ENCODE measurements at places on chromosomes 4 and X.

DNA sequence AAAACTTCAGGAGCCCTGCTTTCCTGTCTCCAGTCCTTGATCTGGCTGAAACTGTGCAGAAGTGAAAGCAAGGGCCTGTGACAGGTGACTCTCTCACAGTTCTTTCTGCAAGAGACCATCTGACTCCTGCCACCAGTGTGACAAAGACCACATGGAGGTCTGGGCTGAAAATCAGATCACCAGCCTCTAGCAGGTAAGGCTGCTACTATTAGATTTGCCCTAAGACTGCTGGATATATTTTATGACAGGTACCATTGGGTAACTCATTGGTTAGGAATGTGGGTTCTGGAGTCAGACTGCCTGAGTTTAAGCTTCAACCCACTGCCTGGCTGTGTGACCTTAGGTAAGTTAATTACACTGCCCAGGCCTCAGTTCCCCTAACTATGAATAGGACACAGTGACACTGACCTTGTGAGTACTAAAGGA is 163.3 kb upstream of the SLC7A11 start:
- DNase-seq = no peak

DNA sequence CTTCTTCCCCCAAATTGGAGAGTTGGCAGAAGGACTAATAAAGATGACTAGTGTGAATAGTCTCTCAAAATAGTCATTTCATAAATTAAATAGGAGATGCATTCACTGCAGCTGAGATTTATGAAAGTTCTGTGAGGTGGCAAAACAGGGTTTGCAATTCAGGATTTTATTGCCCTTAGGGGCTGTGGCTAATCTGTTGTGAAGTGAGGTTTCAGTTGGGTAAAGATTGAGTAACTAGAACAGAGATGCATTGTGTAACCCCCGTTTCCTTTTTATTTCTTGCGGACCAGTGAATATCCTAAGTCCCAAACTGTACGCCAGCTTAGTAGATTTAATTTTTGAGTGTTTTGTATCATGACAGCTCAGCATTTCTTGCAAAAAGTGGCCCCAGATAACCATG is 16.2 kb upstream of the SCRG1 start:
- DNase-seq = no peak

DNA sequence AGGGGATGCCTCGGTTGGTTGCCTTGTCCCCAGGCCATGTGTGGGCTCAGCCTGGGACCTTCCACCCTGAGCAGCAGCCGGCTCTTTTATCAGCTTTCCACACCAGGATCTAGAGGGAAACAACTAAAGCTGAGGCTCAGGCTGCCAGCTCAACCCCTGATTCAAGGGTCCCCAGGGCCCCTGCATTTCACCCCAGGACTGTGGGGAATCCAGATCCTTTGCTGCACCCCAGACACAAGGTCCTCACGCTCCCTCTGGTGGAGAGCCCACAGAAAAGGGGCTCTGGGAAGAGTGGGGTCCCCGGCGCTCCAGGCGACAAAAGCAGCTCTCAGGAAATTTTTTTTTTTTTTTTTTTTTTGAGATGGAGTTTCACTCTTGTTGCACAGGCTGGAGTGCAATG is 64.3 kb downstream of the ZFYVE28 start:
- no peak for DNase-seq

DNA sequence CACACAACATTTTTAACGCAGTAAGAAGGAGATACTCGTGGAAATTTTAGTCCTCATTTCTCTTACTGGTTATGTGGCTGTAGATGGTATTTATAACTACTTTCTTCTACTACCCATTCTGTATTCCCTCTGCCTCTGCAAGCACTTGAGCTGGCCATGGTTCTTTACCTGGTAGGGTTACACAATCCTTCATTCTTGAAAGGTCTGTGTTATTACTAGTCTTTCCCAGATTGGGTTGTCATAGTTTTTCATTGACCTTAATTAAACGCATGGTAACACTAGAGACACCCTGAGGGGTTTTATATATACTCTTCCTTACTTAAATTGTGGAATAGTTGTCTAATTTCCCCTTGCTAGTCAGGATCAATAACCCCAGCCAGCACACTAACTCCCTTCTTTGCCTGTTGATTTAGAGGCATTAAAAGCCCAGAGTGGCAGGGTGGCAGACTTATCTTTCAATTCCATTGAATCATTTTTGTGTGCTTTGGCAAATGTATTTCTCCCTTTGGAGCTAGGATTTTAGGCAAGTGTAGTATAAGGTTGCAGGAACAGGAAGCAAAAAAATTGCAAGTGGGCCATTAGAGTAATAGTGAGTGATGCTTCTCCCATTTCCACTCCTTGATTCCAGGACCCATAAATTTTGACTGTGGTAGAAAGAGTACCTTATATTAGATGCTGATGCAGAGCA is 113.6 kb upstream of the EMCN start:
- DNase-seq = no peak

GRCh38 chr4:161704653-161705052 is 459.1 kb downstream of the FSTL5 start:
- no peak for DNase-seq

DNA sequence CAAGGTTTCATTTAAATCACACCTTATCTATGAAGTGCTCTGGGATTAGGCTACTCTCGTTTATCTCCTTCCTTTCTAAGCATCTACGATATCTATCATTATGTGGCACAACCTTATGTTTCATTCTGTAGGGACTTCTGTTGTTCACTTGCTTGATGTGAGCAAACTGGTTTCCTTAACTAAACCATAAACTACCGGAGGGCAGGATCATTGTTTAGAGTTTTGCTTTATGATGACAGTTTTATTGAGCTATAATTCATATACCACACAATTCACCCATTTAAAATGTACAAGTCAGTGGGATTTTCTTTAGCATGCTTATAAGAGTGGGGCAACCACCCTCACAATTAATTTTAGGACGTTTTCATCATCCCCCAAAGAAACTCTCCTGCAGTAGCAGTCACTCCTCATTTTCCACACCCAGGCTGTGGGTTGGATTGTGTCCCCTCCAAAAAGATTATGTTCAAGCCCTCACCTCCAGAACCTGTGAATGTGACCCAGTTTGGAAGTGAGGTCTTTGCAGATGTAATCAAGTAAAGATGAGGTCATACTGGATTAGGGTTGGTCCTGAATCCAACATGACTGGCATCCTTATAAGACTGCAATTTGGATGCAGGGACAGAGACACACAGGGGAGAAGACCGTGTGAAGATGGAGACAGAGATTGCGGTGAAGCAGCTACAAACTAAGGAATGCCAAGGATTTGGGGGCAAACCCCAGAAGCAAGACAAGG is 42.1 kb upstream of the SH3RF1 start:
- no peak for DNase-seq

- DNase-seq = no peak
Observed at GRCh38 chr4:132195176-132195575, 953.9 kb upstream of the PCDH10 start.

GRCh38 chrX:153590961-153591956 is 7.7 kb downstream of the CCNQ start:
- DNase-seq = no peak

DNA sequence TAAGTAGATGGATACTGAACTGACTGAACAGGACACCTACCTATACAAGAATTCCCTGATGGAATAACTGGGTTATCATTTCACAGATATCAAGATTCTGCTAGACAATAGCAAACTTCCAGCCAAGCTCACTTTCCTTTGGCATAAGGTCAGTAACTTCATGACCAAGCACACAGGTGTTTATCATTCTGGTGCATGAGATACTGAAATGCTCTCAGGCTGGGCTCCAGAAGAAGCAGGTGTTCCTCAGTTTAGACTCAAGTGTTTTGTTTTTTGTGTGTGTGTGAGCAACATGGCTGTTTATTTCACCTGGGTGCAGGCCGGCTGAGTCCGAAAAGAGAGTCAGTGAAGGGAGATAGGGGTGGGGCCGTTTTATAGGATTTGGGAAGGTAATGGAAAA is 201.5 kb upstream of the SPOCK3 start:
- DNase-seq = no peak

DNA sequence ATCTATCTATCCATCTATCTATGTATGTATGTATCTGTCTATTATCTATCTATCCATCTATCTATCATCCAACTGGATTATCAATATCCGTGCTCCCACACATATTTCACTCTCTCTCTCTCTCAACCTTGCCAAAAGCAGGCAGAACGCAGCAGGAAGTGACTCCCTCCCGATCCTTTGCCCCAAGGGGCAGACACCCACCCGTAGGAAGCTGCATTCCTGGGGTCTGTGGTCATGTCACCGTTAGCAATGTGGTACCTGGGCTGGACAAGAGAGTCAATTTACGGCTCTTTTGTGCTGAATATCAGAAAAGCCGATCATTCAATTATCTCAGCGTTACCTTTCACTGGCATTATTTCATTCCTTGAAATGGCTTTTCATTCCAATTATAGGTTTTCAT is 119.6 kb upstream of the PPP2R3B start:
- no peak for DNase-seq

DNA sequence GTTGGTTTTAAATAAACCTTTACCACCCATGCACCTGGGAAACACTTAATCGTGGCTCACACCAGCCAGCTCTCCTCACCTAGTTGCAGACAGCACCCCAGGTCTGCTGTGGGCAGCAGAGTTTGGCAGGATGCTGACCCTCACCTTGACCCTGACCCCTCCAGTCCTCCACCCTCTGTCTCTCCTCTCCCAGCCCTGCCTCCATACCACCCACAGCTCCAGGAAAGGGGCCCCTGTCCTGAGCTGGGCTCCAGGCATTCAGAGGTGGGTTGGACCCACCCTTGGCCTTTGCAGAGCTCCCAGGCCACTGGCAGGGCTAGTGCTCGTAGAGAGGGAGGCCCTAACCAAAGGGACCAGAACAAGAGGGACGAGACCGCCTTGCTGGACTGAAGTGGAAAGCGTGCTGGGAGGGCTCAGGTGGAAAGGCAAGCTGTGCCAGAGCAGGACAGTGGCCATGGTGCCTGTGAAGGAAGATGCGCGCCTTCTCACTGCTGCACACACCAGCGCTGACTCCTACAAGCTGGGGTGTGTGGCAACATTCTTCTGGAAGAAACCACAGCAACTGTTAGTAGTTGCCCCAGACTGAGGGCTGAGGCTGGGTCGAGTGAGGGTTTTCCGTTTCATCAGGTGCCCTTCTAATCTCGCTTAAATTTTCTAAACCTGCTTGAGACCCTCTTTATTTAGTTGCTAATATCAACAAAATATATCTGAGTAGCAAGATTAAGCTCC is 10.7 kb upstream of the S100P start:
- no peak for DNase-seq

DNA sequence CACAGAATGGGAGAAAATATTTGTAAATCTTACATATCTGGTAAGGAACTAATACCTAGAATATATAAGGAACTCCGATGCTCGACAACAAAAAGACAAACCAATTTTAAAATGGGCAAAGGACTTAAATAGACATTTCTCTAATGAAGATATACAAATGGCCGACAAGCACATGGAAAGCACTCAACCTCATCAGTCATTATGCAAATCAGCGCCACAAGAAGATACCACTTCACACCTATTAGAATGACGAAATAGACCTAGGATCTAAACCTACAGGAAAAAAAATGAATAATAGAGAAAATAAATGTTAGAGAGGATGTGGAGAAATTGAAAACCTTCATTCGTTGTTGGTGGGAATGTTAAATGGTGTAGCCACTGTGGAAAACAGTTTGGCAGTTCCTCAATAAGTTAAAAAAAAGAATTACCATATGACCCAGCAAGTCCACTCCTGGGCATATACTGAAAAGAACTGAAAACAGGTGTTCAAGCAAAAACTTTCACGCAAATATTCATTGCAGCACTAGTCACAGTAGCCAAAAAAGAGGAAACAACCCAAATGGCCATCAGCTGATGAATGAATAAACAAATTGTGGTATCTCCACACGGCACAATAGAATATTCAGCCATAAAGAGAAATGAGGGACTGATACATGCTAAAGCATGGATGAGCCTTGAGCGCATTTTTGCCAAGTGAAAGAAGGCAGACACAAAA is 57.3 kb upstream of the WDR19 start:
- no peak for DNase-seq

DNA sequence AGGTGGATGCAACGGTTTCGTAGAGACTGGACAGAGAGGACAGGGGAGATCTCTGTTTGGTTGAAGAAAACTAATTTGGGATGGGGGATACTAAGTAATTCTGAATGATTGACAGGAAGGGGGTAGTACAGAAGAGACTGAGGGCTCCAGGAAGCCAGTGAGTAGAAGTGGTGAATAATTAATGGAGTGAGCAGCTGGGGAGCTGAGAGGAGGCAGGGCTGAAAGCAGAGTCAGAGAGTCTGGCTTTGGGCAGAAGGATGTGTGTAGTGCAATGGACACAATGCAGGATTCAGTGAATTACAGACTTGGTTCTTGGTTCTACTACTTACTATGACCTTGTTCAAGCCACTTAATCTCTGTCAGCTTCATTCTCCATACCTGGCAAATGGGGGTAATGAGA is 161.7 kb downstream of the RBMX2 start:
- no peak for DNase-seq

- no peak for DNase-seq
Observed at GRCh38 chr4:165351359-165352130, 24.1 kb downstream of the MSMO1 start.

DNA sequence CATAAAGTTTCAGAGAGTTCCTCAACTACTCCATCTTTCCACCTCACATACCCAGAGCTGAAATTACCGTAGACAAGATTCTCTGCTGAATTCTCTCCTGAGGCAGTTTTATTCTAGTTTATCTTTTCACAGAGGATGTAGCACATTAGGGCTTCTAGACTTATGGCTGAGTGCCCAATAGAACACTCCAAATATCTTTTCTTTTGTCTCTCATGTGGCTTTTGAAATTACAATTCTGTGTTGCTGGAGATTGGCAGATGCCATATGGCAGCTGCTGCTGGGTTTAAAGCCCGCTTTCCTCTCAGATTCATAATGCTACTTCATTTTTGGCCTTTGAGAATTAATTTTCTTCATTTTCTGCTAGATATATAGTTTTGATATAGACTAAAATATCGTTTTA is 107.6 kb upstream of the BANK1 start:
- DNase-seq = no peak

DNA sequence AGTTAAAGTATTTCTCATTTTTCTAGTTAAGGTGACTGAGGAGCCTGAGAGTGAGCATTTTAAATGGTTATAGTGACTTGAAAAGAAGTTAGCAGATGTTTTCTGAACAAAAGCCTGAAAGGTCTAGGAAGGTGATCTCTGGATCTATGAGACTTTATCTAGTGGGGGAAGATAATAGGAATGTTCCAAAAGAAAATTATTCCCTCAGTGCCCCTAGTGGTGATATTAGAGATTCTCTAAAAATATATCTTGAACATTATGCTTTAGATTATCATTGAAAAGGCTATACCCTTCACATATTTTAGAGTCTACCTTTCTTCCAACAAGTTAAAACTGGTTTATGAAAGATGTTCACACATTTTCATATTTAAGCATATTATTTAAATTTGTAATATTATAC is 69.0 kb upstream of the SPANXN1 start:
- no peak for DNase-seq

- DNase-seq = no peak
Observed at GRCh38 chr4:3021627-3022026, 52.7 kb downstream of the HTT-AS start.

DNA sequence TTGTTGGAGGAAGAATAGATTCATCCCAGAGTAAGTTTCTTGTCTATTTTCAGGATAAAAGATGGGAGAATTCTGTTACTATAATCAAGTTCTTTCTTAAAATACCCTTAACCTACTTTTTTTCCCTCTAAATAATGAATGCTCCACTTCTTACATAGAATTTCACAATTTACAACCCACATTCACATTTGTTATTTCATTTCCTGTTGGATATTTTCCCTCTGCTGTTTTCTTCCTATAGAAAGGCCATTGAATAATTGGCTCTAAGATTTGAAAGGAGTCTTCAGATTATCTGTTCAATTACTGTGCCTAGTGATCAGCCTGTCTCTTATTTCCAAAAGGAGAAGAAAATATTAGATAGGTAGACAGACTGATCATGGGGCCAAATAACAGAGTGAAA is 79.7 kb downstream of the CPE start:
- DNase-seq = no peak

- no peak for DNase-seq
Observed at GRCh38 chr4:124253080-124253479, 459.5 kb downstream of the ANKRD50 start.

Measured in A549 (cell line).